ENCODE measurements at places on chromosomes 7 and 10. TPM values are rescaled to one million over a fixed set of nuclear protein-coding genes. Genes with fewer than 3 reads are reported as not detected.

The ZNF775 gene
- 4.5 TPM for total RNA-seq

The PRF1 gene
- 7.5 TPM for total RNA-seq

The RBM17 gene
- total RNA-seq, result 157 TPM

The SPDYE2B gene
- total RNA-seq, result 0.19 TPM

The ODAD2 gene
- 0.22 TPM for total RNA-seq

The YKT6 gene
- total RNA-seq, result 57.3 TPM

The BHLHA15 gene
- total RNA-seq, result 0.40 TPM

The INPP5F gene
- 10.9 TPM for total RNA-seq

The FRMD4A gene
- total RNA-seq, result 0.69 TPM

The PCBD1 gene
- total RNA-seq, result 33.0 TPM

The FOXI2 gene
- not detected for total RNA-seq

The ENKUR gene
- not detected for total RNA-seq

The STEAP1 gene
- total RNA-seq, result 2.6 TPM

The PTF1A gene
- not detected for total RNA-seq

The SEC24C gene
- total RNA-seq, result 67.0 TPM

The KCP gene
- total RNA-seq, result not detected

The C10orf105 gene
- 0.36 TPM for total RNA-seq

The CYP2E1 gene
- total RNA-seq, result not detected

The LRRC17 gene
- not detected for total RNA-seq

The ZNF804B gene
- total RNA-seq, result not detected

The FFAR4 gene
- not detected for total RNA-seq

The ANKRD30A gene
- not detected for total RNA-seq

The SORCS1 gene
- not detected for total RNA-seq

The SAMD9L gene
- total RNA-seq, result 7.3 TPM

The CTBP2 gene
- 0.42 TPM for total RNA-seq

The HELLS gene
- 109 TPM for total RNA-seq

The NEUROG3 gene
- total RNA-seq, result not detected

The UBE2H gene
- total RNA-seq, result 33.4 TPM

The FRA10AC1 gene
- 25.0 TPM for total RNA-seq

The TRIM50 gene
- not detected for total RNA-seq

The IFIT1B gene
- not detected for total RNA-seq

The DKK1 gene
- not detected for total RNA-seq

The RPA3 gene
- total RNA-seq, result 219 TPM

The ITGA8 gene
- not detected for total RNA-seq

The RNF32 gene
- 0.64 TPM for total RNA-seq

The THSD7A gene
- not detected for total RNA-seq

The BCCIP gene
- total RNA-seq, result 107 TPM

The VPS37D gene
- not detected for total RNA-seq

The MBL2 gene
- total RNA-seq, result not detected

The PTPN20 gene
- 0.88 TPM for total RNA-seq

The CLDN15 gene
- 9.8 TPM for total RNA-seq

The AGBL3 gene
- total RNA-seq, result 3.6 TPM

The FOXP2 gene
- total RNA-seq, result not detected

The NKX1-2 gene
- not detected for total RNA-seq

The PON1 gene
- not detected for total RNA-seq

The RP9 gene
- 17.6 TPM for total RNA-seq

The CRTAC1 gene
- not detected for total RNA-seq

The ACSL5 gene
- total RNA-seq, result 22.1 TPM

The STEAP4 gene
- total RNA-seq, result not detected

The MLXIPL gene
- total RNA-seq, result not detected

The C10orf67 gene
- 3.2 TPM for total RNA-seq

The MGAM2 gene
- total RNA-seq, result not detected

The FAM25G gene
- total RNA-seq, result not detected

The KLF14 gene
- total RNA-seq, result not detected

The GIMAP8 gene
- total RNA-seq, result 9.7 TPM

The GCK gene
- 3.3 TPM for total RNA-seq

The PLXDC2 gene
- total RNA-seq, result not detected

The CUBN gene
- 0.41 TPM for total RNA-seq

The ACSM6 gene
- not detected for total RNA-seq

The TLX1 gene
- not detected for total RNA-seq

Data from activated naive CD4-positive, alpha-beta T cell treated with anti-CD3 and anti-CD28 coated beads for 36 hours (primary cell).